Fibroblast of lung (primary cell): ENCODE measurements at places on chromosomes 7 and 10. TPM values are rescaled to one million over a fixed set of nuclear protein-coding genes. Genes with fewer than 3 reads are reported as not detected.

DNA sequence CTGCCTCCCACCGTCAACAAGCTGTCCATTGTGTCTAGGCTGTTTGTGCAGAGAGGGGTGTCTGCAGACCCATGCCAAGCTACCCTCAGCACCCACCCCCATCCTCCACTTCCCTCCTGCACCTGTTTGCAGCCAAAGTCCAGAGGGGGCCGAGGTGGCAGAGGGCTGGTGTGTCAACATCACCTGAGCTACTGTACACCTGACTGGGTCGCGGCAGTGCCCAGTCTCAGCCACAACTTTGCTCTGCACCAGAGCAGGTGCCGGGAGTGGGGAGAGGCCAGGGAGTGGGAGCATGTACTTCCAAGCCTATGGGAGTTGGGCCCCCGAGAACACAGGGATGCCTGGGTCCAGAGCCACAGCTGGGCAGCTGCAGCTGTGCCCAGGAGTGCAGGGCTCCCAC is 93.1 kb downstream of the AUTS2 start:
- DNase-seq, result no peak

DNA sequence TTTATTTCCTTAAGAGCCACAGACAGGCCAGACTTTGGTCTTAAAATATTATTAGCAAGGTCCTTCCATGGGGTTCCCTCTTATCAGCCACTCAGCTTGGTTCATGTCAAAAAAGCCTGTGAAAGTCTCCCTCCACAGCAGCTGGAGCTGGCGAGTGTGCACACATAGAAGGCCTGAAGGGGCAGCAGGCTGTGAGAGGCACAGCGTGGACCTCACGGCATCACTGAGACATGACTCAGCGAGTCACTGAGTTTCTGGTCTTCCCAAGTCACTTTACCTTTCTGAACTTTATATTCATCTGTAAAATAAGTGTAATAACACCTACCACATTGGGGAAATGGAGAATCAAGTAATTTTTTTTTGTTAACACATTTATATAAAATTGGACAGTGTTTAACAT is 8.7 kb downstream of the TAF3 start:
- peak; percentile 69 for DNase-seq

Gene LEP
- 0.26 and 2.8 TPM in 2 replicates for total RNA-seq

Gene EIF4EBP2
- 18.0 and 21.8 TPM in 2 replicates for total RNA-seq

Gene HOXA7
- 1.0 and 1.2 TPM in 2 replicates for total RNA-seq

DNA sequence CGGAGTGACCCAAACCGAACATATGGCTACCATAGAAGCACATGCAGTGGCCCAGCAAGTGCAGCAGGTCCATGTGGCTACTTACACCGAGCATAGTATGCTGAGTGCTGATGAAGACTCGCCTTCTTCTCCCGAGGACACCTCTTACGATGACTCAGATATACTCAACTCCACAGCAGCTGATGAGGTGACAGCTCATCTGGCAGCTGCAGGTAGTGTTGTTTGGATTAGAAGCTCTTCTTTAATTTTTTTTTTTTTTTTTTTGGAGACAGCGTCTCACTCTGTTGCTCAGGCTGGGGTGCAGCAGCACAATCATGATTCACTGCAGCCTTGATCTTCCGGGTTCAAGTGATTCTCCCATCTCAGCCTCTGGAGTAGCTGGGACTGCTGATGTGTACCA is 45.8 kb downstream of the NRF1 start:
- no peak for DNase-seq

Gene AGR2
- total RNA-seq, result not detected in 2 replicates

DNA sequence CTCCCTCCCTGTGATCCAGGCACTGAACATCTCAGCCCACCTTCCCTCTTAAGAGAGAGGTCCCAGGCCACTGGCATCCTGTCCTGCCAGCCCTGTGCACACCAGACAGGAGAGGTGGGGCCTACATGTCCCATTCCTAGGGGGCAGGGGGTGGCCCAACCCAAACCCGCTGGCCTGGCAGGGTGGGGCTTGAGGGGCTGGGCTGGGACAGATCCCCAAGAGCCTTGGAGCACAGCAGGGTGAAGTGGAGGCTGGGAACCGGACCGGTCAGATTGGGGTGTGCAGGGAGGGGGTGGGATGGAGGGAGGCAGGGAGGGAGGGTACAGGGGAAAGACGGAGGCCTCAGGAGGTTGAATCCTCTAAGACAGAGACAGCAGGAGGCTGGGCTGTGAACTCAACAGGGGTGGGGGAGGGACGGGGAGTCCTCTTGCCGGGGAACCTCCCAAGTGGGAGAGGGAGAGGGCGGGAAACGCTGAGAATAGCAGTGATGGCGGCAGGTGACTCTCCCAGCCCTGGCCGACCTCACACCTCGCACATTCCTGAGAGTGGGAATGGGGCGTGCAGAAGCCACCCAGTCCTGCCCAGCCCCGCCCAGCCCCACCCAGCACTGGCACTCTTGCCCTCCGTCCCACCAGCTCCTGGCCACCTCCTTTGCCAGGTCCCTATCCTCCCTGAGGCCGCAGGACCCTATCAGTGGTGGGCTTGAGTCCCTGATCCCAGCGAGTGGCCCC is 6.7 kb downstream of the TSC22D4 start:
- DNase-seq, result no peak

Gene NRP1
- total RNA-seq, result 362 and 373 TPM in 2 replicates

DNA sequence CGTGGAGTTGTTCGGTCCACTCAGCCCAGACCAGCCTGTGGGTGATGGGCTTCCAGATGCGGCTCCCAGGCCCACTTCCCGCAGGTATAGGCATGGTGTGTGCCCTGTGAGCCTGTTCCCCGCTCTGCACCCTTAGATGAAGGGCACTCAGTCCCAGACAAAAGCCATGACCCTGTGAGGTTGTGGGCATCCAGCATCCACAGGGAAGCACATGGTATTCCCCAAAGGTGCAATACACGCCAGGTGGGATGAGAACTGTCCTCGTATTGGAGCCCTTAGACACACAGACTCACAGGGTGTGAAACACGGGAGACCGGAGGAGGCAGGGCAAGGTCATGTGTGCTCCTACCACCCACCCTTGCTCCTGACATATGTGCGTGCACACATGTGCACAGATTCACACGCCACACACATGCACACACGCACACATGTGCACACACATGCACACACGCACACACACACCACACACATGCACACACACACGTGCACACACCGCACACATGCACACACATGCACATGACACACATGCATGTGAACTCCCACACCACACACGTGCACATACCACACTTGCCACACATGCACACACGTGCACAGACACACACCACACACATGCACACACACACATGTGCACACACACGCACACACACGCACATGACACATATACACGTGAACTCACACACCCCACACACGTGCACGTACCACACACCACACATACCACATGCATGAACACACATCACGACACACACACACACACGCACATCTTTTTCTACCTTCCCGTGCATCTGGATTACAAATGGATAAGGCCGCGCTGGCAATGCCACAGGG is 319.4 kb downstream of the WDR37 start:
- DNase-seq, result no peak

Gene NCOA4
- 145 and 175 TPM in 2 replicates for total RNA-seq

Gene CH25H
- 8.2 and 17.7 TPM in 2 replicates for total RNA-seq

Gene TWIST1
- total RNA-seq, result 23.9 and 31.2 TPM in 2 replicates

- DNase-seq, result peak; percentile 12
Measured at GRCh38 chr10:102384053-102384452, 11.5 kb upstream of the NFKB2 start.

- DNase-seq, result peak; percentile 93
Measured at GRCh38 chr7:95335093-95335492, 10.8 kb upstream of the PON1 start.

Gene XRCC2
- under 0.01 and 0.66 TPM in 2 replicates for total RNA-seq

Gene SDK1
- 3.6 and 8.6 TPM in 2 replicates for total RNA-seq

DNA sequence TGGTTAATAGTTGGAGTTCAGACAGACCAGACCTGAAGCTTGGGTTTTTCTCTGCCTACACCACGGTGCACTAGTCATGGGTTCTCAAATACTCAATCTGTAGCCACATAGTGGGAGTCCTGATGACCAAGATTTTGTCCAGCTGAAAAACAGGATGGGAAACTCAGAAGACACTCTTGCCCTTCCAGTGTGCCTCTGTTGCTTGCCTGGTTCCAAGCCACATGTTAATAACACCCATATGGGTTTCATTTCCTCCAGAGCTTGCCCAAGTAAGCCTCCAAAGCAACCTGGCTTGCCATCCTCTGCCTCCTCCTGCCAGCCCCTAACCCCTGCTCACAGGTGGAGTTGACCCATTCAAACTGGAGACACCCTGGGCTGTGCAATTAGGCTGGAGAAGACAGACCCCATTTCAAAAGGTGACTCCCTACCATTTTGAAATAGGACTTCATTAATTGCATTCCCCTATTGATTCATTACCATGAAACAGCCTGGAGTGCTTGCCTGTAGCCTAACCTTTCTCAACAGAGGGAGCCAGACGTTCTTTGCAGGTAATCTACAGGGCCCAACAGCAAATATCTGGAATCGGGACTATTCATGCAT is 108.0 kb upstream of the HABP2 start:
- DNase-seq, result no peak

GRCh38 chr10:74748468-74749031 is 77.8 kb upstream of the KAT6B start:
- DNase-seq, result no peak

Gene DYDC2
- not detected in 2 replicates for total RNA-seq

GRCh38 chr10:58518775-58519174 is 6.1 kb downstream of the BICC1 start:
- DNase-seq, result no peak

- DNase-seq, result no peak
Measured at GRCh38 chr7:30987936-30988335, 24.2 kb downstream of the GHRHR start.

GRCh38 chr7:48421357-48421756 is 250.1 kb downstream of the ABCA13 start:
- peak; percentile 51 for DNase-seq

DNA sequence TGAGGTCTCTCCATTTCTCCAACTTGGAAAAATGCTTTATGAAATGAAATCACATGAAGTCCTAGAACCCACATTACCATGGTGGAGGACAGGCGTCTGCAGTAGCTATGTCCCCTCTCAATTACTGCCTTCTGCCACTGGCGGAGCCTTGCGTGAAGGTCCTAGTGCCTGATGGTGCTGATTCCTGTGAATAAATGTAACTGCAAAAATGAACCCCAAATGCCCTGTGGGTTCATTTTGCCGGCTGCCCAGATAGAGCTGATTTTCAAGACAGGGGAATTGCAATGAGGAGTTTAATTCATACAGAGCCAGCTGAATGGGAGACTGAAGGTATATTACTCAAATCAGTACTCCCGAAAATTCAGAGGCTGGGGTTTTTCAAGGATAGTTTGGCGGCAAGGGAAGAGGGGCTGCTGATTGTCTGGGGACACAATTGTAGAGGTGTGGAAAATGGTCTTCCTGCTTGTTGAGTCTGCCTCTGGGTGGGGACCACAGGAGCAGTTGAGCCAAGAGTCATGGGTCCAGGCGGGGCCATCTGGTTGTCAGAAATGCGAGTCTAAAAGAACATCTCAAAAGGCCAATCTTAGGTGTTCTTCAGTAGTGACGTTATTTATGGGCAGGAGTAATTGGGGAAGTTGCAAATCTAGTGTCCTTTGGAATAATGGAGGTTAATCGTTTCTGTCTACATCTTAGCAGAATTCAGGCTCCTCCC is 13.5 kb downstream of the PRF1 start:
- no peak for DNase-seq

Gene NPFFR1
- total RNA-seq, result under 0.01 TPM in 1 of 2 replicates, not detected in the other

DNA sequence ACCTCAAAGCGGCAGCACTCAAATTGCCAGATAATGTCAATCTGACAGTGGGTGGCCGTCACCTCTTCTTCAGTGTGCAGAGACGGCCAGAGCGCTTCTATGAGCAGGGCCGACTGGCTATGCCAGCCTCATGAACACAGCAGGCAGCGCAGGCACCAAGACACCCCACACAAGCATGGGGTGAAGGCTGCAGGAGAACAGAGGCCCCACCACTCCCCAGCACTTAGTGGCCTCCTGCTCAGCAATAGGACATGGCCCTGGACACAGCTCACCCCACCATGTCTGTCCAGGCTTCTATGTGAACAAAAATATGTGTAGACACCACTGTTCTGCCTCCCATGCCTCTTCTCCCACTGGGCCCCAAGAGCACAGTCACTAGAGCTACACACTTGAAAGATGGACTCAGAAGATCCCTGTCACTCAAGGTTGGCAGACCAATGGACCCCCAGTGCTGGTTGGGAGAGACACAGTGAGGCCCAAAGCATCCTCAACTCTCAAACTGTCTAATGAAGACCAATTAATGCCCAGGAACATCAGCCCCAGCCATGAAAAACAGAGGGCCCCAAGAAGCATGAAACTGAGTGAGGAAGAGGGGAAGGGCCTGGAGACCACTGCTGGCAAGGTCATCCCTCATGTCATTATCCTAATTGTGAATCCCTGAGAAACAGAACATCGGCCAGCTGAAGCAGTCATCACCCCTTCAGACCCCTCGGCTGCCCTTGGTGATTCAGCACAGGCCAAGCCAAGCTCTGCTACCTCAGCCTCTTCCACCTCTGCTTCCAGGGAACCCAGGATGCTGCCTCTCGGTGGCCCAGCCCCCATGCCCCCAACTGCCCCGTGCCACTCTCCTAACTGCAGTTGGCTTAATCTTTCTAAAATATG is 77.7 kb downstream of the GRID1 start:
- no peak for DNase-seq

- peak; percentile 60 for DNase-seq
Measured at GRCh38 chr10:16986406-16987205, 143.0 kb downstream of the CUBN start.

Gene RBM20
- total RNA-seq, result under 0.01 TPM in 2 replicates

Gene CTAGE8
- 0.26 and 0.83 TPM in 2 replicates for total RNA-seq

GRCh38 chr7:148790131-148790726 is 91.5 kb downstream of the CUL1 start:
- DNase-seq, result no peak

DNA sequence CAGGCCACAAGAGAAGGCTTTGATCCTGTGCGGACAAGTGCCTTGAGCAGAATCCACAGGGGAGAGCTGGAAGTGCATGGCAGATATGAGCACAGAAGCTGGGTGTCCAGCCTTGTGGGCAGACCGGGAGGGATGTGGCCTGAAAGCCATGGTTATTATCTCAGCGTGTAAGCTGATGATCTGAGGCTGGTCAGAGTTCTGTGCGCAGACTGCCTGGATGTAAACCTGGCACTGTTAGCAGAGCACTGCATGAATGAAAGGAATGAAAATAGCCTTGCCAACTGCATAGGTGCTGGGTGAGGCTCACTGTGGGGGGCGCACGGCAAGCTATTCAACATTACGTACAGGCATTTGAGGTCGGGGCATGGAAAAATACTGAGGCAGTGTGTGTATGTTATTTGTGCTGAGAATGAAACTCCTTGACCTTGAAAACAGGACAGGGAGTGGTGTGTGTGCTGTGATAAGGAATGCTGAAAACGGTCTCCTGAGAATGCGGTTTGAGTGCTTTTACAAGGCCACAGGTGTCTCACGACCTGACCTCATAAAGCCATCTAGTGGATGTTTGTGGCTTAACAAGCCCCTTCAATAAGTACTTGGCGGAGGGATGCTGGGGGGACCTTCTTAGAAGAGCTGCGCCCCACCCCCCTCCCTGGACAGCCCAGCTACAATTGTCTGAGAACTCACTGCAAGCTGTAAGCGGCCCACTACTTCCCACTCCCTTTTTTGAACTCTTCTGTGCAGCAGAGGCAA is 18.7 kb downstream of the AKR1C1 start:
- peak; percentile 51 for DNase-seq

GRCh38 chr10:34731885-34732701 is 83.0 kb downstream of the PARD3 start:
- peak; percentile 60 for DNase-seq
